ENCODE measurements at places on chromosomes 12 and 14.

GRCh38 chr12:78792052-78792698, 72.4 kb upstream of the SYT1 start:
- DNase-seq, result no peak

DNA sequence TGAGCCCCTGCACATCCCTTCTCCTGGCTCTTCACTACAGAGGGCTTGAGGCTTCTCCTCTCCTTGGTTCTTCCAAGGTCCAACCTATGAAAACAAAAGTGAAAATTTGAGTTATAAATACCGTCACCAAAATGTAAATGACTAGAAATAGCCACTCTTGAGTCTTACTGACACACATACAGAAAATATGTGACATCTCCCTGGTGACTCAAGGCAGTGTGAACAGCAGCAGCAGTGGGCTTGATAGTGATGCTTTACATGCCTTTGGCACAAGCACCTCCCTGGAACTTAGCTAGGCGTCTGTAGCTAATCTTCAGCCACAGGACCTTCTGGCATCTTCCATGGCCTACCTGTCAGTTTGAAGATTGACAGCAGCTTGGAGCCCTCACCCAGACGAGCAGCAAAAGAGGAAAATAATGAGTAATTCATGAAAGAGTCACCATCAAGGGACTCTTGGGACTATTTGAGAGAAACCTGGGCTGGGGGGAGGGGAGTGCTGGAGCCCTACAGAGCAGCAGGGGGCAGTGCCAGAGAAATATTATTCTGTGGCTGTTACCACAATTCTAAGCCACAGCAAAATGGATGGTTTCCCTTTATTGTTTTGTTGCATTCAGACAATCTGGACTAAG, 158.0 kb downstream of the KCNK10 start:
- no peak for DNase-seq

- no peak for DNase-seq
Measured at GRCh38 chr12:95548056-95548538, 3.2 kb downstream of the USP44 start.

- DNase-seq, result no peak
Measured at GRCh38 chr12:3641428-3642018, 111.4 kb downstream of the CRACR2A start.

DNA sequence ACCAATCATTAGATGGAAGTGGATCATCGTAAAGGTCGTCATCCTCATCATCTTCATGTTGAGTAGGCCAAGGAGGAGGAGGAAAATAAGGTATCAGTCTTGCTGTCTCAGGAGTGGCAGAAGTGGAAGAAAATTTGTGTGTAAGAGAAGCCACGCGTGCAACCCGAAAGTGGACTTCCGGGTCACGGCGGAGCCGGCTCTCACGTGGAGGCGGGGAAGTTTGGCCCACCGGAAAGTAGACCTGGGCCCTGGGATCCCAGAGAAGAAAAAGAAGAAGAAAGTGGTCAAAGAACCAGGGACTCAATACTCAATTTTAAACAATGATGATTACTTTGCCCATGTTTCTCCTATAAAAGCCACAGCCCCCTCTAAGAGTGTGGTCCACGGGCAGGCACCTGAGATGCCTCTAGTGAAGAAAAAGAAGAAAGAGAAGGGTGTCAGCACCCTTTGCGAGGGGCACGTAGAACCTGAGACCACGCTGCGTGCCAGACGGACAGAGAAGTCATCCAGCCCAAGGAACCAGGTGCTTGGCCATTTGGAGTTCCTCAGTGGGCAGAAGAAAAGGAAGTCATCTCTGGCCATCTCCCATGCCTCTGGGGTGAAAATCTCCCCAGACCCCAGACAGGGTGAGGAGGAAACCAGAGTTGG, 365.8 kb downstream of the BCAT1 start:
- DNase-seq, result no peak

GRCh38 chr12:42585841-42586216, 3.7 kb downstream of the PRICKLE1 start:
- no peak for DNase-seq

- DNase-seq, result peak; percentile 75
Measured at GRCh38 chr14:97977651-97978261, 1180.6 kb downstream of the VRK1 start.

GRCh38 chr12:48947727-48948126, 9.6 kb downstream of the ARF3 start:
- no peak for DNase-seq

DNA sequence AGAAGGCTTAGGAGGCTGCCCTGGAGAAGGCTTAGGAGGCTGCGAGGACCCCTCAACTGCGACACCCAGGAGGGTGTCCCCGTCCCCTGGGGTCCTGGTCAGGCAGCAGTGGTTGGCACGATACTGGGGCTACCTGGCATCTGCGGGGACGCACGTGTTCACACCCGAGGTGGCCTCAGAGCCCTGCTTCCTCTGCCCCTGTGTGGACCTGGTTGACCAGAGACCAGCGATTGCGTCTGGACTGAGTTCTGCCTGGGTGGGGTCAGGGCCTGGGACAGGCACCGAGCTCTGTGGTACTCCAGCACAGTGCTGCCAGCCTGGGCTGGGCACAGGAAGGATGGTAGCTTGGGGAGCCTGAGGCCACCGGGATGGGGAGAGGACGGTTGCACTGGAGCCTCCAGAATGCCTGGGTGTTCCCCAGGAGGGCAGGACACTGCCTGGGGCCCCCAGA, 735 bp downstream of the ASPG start:
- DNase-seq, result no peak

DNA sequence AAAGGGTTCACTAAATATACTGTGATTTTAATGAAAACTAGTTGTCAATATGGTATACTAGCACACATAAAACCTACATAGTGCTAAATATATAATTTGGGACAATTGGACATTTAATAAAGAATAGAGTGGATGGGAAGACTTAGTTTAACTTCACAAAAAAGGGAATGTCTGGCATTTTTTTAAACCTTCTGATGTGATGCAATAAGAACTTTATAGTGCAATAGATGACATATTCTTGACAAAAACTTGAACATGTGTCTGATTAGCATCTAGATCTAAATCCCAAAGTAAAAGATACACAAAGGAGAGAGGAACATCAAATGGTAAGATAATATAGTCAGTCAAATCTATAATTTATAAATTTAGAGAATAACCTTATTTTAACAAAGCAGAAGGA, 488.3 kb upstream of the SYT1 start:
- DNase-seq, result no peak

- DNase-seq, result no peak
Measured at GRCh38 chr12:18320036-18320617, 58.8 kb downstream of the PIK3C2G start.

- DNase-seq, result peak; percentile 53
Measured at GRCh38 chr14:77584809-77585208, 31.6 kb downstream of the SPTLC2 start.

DNA sequence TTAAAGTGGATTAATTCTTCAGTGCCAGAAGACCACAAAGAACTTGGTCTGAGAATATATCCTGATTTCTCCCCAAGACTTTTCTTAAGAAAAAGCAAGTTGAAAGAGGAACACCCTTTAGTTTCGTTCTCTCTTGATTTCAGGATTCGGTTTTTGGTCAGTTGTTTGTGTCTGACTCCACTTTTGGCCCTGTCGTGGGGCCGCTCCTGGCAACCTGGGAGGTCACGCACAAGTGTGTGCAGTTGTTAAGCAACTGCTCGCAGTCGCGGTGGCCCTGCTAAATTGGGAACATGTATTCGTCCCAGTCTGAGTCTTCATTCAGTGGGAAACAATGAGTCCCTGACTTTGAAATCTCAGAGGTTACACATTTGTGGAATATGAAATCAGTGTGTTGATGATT, 68.7 kb downstream of the RGS6 start:
- DNase-seq, result peak; percentile 39

GRCh38 chr12:38523920-38524319, 207.3 kb downstream of the ALG10B start:
- no peak for DNase-seq

- no peak for DNase-seq
Measured at GRCh38 chr14:80787876-80788275, 153.7 kb downstream of the CEP128 start.

DNA sequence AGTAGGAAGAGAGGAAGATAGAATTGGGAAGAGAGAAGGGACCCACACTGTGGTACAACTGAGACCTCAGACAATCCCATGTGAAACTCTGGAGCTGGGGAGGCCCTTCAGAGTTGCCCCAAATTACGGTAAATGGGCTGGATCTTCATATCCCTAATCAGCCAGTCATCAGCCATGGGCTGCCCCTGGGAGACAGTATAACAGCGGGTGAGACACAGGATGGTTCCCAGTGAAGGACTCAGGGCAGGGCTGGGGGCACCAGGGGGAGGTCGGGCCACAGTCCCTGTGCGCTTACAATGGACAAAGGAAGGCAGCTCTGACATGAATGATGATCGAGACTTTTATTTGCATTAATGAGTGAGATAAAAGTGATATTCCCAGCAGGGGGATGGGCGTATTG, 74.2 kb upstream of the BDKRB2 start:
- no peak for DNase-seq

GRCh38 chr12:92506460-92506859, 196.3 kb upstream of the PLEKHG7 start:
- no peak for DNase-seq

DNA sequence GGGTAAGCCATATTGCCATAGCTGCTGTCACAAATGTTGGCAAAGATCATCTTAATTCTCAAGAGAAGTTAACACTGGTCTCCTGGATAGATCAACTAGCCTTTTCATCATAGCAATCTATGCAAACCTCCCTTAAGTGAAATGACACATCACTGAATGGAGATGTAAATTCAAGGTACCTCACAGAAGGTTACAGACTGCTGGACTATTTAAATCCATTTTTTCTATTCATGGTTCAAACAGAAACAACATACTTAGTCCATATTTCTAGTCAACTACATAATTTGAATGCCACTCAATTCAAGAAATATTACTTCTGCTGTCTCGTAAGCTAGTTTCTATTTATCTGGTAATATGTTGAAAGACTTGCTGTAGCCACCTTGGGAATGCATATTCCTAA, 748.3 kb downstream of the C12orf50 start:
- no peak for DNase-seq

GRCh38 chr14:102675396-102675795, 82.9 kb downstream of the RCOR1 start:
- DNase-seq, result no peak

- no peak for DNase-seq
Measured at GRCh38 chr12:90322006-90322405, 613.4 kb upstream of the ATP2B1 start.

DNA sequence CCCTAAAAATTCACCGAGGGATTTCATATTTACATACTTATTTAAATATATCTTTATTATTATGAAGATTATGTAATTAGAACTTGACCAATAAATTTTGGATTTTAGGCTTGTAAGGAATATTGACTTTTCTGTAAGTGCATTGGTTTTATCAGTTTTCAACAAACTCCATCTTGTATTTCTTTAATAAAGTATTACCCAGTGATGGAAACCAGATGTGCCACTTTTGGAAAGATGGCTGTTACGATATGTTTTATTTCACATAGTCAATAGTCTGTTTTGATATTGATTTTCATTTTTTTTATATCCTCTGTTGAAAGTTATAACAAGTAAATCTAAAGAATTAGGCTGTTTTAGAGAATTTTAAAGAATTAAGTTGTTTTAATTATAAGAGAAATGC, 1.8 kb downstream of the MON2 start:
- DNase-seq, result no peak

GRCh38 chr12:7806863-7807487, 17.8 kb downstream of the NANOG start:
- peak; percentile 53 for DNase-seq

GRCh38 chr12:97638739-97639138, 176.1 kb downstream of the RMST start:
- no peak for DNase-seq

DNA sequence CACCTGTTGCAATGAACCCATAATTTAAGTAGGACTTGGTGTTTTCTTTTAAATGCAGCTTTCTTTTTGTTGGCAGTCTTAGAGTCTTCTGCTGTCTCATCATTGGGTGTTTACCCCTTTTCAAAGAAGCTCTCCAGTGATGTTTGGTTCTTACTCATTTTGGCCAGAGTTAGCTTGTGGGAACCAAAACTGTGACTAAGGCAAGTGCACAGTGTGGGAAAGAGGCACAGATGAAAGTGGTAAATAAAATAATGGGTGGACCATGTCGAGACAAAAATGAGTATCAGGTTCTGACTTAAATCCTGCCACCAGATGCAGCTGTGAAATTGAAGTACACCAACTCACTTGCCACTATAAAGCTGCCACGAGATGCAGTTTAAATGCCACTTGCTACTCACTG, 615.4 kb upstream of the MIS18BP1 start:
- no peak for DNase-seq

DNA sequence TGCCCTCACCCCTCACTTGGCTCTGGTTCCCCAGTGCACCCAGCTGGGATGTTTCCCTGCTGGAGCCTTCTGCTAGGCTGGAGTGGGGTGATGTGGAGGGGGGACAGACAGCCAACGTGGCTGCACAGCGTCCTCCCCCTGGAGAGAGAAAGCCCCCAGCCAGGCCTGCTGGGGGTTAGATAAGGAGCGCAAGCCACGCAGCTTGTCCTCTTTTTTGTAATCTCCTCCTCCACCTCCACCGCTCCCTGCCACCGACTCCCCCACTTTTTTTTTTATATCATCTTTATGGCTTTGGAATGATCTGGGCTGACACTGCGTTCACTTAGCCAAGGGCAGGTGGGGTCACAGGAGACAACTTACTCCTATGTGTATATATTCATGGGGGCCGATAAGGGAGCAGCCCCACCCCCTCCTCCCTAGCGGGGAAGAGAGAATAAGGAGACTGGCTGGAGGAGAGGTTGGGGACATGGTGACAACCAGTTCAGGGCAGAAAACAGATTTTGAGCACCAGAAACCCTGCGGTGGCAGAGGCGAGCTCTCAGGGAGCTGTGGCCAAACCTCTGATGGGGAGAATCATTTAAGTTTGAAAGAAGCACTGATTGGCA, 169.9 kb upstream of the LHX5 start:
- DNase-seq, result no peak

- no peak for DNase-seq
Measured at GRCh38 chr14:20692116-20692751, 3.7 kb downstream of the ANG start.

DNA sequence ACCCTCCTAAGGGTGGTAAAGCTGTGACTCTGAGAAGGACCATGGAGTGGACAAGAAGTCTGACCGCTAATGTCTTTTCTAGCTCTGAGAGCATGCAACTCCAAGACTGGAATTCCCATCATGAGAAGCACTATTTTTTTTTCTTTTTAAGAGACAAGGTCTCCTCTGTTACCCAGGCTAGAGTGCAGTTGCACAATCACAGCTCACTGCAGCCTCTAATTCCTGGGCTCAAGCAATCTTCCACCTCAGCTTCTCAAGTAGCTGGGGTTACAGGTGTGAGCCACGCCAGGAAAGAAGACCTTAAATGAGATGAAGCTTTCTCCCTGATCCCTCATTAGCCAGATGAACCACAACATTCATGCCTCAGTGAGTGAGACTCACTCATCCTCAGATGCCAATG, 19.2 kb downstream of the VDR start:
- DNase-seq, result no peak

- DNase-seq, result no peak
Measured at GRCh38 chr14:38311655-38312054, 55.8 kb upstream of the CLEC14A start.

- no peak for DNase-seq
Measured at GRCh38 chr12:100101000-100101399, 41.7 kb downstream of the BLTP3B start.
